Activated naive CD8-positive, alpha-beta T cell treated with anti-CD3 and anti-CD28 coated beads, Interleukin-2, amount 10 ng/mL, durations not matched to agents 7 days and 5 days (primary cell): ENCODE measurements at places on chromosomes 16 and 17.

GRCh38 chr17:31398381-31399311, 7.2 kb downstream of the RAB11FIP4 start:
- no peak for DNase-seq

DNA sequence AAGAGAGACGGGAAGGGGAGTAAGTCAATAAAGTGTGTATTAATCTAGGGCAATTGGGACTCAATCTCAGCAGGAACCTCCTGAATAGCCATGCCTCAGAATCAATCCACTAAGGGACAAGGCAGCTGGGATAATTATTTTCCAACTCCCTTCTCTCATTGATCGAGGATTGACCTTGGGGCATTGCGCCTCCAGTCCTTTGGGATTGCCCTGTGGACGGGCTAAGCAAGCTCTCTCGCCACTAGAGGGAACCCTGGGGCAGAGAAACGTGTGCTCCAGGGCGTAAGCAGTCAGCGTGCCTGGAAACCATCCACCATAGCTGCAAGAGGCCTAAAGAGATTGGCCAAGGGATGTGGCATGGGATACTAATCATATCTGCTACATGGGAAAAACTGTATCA, 53.9 kb upstream of the ERCC4 start:
- peak; percentile 27 for DNase-seq

DNA sequence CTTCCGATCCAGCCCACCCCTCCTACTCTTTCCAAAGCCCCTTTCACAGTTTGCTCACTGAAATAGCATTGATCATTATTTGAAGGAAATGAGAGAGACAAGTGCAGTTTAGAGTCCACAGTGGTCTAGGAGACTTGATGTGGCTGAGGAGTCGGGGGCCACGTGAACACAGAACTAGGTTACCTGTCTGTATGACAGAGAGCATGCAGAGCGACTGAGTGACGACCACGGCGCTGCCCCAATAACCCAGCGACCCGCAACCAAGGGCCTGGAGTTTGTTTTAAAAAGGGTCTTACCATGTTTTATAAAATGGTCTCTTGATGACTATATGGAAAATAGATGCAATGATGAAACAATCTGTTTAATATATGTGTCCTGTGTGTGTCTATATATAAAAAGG, 39.5 kb downstream of the NDEL1 start:
- no peak for DNase-seq

- no peak for DNase-seq
Measured at GRCh38 chr16:89442990-89443726, 47.2 kb downstream of the ANKRD11 start.

- DNase-seq: no peak
Measured at GRCh38 chr16:9072806-9073341, 18.6 kb upstream of the HAPSTR1 start.

GRCh38 chr17:338442-339192, 14.0 kb downstream of the RPH3AL start:
- no peak for DNase-seq

DNA sequence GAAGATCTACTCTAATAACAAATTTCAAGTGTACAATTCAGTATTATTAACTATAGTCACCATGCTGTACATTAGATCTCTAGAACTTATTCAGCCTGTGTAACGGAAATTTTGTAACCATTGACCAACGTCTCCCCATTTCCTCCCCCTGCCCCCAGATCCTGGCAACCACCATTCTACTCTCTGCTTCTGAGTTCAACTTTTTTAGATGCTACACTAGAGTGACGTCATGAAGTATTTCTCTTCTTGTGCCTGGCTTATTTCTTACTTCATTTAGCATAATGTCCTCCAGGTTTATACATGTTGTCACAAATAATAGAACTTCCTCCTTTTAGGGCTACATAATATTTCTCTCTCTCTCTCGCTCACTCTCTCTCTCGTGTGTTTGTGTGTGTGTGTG, 157.5 kb downstream of the ANKFN1 start:
- DNase-seq: no peak

DNA sequence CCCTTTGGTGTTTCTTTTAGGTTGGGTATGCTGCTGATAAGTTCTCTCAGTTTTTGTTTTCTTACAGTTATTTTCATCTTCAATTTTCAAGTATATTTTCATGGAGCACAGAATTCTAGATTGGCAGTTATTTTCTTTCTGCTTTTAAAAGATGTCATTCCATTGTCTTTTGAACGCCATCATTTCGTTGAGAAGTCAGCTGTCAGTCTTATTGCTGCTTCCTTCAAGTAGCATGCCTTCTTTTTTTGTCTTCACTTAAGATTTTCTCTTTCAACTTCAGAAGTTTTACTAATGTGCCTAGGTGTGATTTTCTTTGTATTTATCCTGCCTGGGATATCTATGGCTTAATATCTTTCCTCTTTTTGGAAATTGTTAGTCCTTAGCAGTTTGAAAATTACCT, 262.2 kb upstream of the PMFBP1 start:
- no peak for DNase-seq

DNA sequence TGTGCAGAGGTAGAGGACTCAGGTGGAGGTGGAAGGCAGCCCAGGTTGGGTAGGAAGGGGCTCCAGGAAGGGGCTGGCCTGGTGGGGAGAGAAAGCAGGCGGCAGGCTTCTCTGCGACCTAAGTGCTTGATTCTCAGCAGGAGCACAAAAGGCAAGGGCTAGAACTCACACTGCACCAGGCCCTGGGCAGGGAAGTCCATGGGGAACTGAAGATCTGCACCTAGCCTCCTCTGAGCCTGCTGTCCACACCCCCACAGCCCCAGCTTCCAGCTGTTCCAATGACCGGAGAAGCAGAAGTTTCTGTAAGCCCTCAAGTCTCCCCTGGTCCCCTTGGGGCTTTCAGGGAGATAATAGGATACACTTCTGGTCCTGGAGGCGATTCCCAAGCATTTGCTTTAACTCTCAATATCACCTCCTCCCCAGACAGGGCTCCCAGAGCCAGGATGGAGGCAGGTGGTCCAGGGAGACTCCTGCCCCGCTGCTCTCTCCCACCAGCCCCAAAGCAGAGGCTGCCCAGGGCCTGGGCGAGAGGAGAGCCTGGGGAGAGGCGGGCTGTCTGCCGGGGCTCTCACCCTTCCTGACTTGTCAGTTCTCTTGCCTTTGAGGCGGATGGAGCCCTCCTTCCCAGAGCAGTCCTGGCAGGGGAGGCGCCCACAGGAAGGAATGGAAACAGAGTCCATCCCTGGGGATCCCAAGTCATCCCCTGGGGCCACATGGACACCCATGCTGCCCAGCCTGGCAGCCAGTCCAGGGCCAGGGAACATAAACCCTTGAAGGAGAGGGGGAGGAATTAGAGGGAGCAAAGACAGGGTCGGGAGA, 126.0 kb downstream of the RBFOX3 start:
- DNase-seq: no peak

DNA sequence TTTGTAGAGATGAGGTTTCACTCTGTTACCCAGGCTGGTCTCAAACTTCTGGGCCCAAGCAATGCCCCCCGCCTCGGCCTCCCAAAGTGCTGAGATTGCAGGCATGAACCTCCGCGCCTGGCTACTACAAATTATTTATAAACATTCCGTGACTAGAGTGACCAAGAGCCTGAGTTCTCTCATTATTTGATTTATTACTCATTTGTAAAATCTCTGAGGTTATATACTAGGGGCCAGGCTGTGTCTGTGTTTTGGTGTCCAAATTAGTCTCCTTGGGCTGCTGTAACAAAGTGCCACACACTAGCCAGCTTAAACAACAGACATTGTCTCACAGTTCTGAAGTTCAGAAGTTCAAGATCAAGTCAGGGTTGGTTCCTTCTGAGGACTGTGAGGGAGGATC, 70.8 kb upstream of the ELAC2 start:
- no peak for DNase-seq

DNA sequence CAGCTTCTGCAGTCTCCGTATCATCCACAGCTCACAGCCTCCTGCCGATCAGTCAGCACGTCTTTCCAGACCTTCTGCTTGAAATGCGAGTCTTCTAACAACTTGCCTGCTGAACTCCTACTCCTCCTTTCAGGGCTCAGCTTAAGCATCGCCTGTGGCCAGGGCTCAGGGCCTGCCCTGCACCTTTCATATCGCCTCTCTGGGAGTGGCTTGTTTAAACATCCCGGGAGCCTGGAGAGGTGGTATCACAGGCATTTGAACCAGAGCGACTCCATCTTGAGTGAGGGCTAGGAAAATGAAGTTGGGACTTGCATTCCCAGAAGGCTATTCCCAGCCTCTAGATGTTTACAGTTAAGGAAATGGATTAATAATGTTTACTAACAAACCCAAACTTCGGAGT, 13.9 kb upstream of the CYB561 start:
- DNase-seq: no peak

GRCh38 chr16:23508589-23509440, 1.5 kb downstream of the GGA2 start:
- DNase-seq: no peak

- peak; percentile 76 for DNase-seq
Measured at GRCh38 chr16:1428511-1428910, 2.4 kb upstream of the PERCC1 start.

GRCh38 chr17:27563532-27563931, 67.5 kb upstream of the LGALS9 start:
- no peak for DNase-seq

- DNase-seq: no peak
Measured at GRCh38 chr16:54385141-54385540, 98.6 kb upstream of the IRX3 start.

DNA sequence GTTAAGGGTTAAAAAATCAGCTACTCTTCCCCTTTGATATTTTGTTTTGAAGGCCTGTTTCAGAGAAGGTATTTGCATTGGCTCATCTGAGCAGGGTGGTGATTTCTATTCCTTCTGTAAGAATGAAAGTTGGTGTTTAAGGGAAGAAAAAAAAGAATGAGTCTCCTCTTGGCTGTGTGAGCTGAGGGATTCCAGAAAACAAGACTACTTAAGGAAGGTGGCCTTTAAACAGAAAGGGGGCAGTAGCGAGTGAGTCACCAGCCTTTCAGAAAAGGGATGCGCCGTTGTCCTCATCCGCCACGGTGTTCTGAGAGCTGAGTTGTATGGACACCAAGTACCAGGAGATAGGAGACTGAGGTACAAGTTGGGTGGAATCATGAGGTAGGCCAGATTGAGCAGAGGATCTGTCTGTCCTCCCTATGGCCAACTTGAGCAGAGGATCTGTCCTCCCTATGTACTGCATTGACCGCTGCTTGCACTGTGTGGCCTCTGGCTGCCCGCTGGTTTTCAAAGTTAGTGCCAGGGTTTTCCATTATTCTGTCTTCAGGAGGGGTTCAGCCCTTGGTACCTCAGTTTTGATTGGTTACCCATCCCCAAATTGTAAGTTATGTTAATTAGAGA, 8.2 kb downstream of the PRKCA start:
- no peak for DNase-seq

DNA sequence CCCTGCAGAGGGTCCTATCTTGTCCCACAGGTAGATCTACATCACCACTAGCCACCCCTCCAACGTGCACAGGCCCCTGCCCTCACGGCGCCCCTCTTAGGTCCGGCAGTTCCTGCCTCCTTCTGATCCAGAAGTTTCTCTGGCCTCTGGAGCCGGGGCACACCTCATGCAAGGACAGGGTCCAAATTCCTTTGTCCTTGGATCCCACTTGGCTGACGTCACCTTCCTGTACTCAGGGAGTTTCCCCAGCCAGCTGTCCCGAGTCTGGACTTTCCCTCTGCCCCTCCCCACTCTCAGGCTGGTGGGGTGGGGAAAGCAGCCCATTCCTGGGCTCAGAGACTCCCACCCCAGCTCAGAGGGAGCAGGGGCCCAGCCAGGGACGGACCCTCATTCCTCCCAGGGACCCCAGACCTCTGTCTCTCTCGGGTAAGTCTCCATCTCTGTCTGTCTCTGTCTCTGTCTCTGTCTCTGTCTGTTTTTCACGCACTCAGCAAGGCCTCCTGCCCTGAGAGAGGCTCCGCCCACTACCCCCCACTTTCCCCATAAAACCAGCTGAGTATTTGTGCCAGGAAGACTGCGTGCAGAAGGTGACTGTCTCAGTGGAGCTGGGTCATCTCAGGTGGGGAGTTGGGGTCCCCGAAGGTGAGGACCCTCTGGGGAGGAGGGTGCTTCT, at the start of gene IL32:
IL32 (plus strand) TSS at position 572 of the 673 bp plus-strand sequence. CDS start 172 bp downstream, outside the sequence.
- peak; percentile 77 for DNase-seq

DNA sequence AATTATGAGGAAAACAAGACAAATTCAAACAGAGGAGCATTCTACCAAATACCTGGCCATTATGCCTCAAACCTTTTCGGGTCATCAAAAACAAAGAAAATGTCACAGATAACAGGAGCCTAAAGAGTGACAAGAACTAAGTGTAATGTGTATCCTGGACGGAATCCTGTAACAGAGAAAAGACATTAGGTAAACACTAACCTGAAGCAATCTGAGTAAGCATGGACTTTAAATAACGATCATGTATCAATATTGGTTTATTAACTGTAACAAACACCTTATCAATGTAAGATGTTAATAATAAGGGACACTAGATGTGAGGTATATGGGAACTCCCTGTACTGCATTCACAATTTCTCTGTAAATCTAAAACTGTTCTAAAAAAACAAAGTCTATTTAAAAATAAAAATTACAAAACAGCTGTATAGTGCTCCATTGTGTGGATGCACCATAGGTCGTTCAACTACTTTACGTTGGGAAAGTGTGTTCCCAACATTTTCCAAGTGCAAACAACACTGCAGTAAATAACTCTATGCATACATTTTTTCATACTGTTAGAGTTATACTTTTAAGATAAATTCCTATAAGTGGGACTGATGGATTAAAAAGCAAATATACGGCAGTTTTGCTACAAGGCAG, 14.8 kb downstream of the CMC2 start:
- DNase-seq: no peak

DNA sequence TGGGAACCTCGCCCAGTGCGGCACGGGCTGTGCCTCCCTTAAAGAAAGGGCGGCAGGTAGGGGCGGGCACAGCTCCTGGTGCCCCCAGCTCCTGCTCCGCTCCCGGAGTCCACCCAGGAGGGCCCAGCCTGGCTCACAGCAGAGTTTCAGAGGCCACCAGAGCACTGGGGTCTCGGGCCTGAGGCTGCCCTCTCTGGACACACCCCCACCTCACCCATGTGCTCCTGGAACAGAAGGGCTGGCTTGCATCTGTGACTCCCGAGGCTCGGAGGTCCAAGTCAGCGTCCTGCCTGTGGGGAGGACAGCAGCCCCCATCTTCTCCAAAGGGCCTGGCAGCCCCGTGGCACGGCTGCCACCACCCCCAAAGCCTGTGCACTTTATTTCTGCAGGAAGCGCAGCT, 62.7 kb downstream of the RBFOX3 start:
- DNase-seq: no peak

GRCh38 chr17:60284709-60285108, 107.2 kb downstream of the USP32 start:
- DNase-seq: no peak

GRCh38 chr17:29138184-29138955, 41.8 kb downstream of the MYO18A start:
- peak; percentile 58 for DNase-seq

GRCh38 chr17:8019665-8020650, 17.5 kb downstream of the GUCY2D start:
- DNase-seq: no peak

GRCh38 chr17:38587203-38587602, 18.5 kb downstream of the SRCIN1 start:
- DNase-seq: no peak

GRCh38 chr17:17710728-17711541, 29.7 kb downstream of the RAI1 start:
- DNase-seq: no peak

DNA sequence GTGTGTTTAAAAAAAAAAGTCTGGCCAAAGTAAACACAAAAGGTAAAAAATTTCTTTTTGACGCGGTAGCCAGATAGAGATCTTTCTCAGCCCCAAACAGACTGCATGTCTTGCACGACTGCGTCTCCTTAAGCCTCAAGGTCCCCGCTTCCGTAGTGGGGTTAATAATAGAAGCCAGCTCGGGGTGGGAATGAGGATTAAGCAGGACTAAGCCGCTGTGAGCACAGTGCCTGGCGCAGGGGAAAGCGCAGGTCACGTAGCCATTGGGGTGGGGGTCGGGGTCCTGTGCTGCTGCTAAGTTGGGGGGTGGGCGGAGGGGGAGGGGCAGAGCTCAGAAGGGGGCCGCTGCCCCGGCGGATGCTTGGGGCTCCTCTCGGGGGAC, 521 bp downstream of the GGA2 start:
- no peak for DNase-seq
